Stimulated activated naive CD8-positive, alpha-beta T cell treated with anti-CD3 and anti-CD28 coated beads, Interleukin-15, amount 100 ng/mL, for 72 hours (primary cell): ENCODE measurements at places on chromosomes 5 and 9.
A peak's percentile ranks its signal among the peaks of the same experiment; 100 is the strongest.

- no peak for DNase-seq
Measured at GRCh38 chr5:104344809-104345208, 782.2 kb upstream of the NUDT12 start.

DNA sequence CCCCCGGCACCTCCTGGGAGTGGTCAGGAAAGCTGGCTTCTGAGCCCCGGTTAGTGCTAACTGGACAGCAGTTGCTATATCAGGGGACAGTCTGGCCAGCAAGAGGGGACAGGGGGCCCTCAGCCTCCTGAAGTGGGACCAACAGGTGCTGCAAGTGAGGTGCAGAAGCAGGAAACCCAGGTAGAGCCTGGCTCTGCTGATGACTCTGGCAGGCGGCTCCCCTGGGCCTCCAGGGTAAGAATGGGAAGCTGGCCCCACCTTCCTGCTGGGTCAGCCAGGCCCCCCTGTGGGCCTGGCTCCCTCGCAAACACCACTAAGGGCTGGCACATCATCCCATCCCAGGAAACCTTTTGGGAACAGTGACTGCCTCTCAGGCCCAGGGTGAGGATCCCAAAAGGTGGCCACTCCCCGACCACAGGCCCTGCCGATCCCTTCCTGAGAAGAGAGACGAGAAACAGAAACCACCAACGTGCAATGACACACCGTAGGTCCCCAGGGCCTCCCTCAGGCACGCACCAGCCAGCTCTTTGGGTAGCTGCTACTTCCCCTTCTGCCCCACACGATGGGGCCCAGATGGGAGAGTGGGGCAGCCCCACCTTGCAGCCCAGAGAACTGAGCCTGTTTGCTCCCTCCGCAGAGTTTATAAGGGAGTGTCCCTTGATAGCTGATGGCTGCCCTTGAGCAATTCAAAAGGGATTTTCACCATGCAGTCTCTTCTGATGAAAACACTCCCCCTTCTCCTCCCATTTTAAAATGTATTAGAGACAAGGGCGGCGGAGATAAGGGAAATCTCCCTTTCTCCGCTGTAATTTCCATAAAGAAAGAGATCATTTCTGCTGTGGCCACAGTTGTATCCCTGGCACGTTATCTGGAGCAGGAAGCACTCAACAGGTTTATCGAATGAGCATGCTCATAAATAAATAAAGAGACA, 76.8 kb downstream of the STK10 start:
- peak; percentile 96 for DNase-seq

- peak; percentile 48 for DNase-seq
Measured at GRCh38 chr5:55421074-55421529, 113.3 kb downstream of the MTREX start.

DNA sequence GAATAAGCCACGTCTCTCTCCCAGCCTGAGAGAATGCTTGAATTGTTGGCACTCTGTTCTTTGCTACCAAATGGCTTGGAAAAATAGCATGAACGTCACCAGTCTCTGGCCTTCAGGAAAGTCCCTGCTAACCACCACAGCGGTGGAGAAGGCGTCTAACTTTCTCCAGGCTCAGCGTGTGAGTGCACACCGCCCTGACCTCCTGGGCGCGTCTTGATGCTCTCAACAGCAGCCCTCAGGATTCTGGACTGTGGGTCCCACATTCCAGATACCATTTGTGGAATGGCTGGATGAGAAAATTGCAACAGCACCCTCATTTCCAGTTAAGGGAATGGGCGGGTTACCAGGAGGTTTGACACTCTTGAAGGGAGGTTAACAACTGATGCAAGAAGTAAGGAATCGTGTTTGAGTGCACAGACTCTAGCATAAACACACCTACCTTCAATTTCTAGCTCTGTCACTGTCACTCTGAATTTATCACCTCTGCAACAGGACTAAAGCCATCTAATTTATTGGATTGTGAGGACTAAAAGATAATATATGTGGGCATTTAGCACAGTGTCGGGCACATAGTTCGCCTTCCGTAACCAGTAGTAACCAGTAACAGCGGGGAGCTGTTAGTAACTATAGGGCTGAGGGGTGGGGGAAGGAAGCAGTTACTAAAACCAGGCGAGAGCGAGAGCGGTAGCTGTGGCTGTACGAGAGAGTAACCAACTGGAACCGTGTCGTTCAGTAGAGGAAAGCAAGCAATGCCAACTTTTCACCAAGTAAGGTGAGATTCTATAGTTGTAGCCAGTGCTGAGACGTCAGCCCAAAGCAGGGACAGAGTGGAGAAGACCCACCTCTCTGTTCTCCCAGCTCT, 807 bp upstream of the PLGRKT start:
- DNase-seq = peak; percentile 68
